ENCODE measurements at places on chromosomes 7 and 10.

- no peak for DNase-seq
Observed at GRCh38 chr7:91789086-91789485, 91.4 kb downstream of the MTERF1 start.

DNA sequence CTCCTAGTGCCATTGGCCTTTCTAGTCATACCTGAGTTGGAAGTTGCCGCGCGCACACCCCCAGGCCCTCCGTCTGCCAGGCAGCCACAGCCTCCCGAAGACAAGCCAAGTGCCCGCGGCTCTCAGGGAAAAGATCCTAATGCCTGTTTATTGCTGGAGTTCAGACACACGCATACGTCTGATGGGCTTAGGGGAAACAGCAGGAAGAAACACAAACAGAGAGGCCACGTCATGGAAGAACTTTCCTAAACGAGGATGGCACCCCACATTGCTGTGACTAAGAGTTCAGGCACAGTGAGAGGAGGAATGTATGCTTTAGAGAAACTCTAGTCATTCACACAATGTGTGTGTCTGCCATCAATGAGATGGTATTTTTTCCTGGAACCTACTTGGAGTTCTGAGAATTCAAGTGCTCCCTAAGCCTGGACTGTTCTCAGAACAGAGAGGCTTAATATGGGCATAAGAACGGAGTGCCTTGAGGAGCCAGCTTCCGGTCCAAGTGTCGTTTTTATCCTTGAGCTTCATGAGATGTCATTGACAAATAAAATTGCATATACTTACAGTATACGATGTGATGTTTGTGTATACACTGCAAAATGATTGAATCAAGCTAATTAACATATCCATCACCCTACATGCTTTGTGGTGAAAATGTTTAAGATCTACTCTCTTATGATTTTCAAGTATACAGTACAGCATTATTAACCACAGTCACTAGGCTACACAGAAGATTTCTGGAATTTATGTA lies 11.6 kb upstream of the RBP3 start:
- DNase-seq, result no peak

GRCh38 chr10:112535531-112535951 lies 88.5 kb downstream of the VTI1A start:
- no peak for DNase-seq

DNA sequence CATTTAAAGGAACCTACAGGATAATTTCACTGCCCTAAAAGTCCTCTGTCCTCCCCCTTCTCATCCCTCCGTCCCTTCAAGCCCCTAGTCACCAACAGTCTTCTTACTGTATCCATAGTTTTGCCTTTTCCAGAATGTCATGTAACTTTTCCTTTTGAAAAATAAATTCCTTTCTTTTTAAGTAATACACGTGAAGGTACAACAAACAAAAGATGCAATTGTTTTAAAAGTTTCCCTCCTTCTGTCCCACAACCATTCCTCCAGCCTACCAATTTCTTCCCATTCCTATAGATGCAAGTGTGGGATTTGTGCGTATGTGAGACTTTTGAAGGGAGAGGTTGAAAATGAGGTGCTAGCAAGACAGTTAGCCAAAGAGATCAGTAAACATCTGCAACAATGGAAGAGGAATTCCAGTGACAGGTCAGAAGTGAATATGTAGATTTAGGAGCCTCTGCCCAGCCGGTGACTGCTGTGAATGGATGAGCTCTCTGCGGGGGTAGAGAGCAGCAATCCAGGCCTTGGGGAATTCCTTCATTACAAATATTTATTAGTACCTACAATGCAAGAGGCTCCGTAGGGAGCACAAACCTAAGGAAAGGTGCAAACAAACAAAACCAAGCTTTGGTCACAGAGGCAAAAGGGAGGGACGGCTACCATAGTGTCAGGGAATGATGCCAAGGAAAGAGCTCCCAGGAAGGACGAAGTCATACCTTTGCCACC lies 243.6 kb downstream of the SKIDA1 start:
- DNase-seq, result no peak

GRCh38 chr7:1395211-1396070 lies 63.8 kb downstream of the MICALL2 start:
- no peak for DNase-seq

DNA sequence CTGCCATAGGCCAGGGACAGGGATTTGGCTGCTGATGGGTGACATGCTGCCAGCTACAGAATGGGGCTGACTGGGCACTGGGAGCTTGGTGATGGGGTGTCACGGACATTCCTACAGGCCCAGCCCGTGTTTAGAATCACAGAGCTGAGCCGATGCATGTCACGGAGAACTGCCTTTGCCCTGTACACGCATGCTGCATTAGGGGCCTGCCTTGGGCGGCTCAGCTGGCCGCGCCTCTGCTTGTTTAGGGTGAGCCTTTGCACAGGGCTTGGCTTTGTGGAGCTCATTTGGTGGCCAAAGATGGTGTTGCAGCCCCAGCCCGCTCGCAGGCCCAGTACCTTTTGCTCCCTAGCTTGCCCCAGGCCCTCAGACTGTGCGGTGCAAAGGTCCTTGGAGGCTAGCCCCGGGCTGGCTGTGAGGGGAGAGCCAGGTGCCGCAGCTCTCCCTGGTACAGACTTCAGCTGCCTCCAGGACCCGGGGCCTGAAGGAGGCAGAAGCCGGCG lies 108.4 kb upstream of the BTBD16 start:
- no peak for DNase-seq

DNA sequence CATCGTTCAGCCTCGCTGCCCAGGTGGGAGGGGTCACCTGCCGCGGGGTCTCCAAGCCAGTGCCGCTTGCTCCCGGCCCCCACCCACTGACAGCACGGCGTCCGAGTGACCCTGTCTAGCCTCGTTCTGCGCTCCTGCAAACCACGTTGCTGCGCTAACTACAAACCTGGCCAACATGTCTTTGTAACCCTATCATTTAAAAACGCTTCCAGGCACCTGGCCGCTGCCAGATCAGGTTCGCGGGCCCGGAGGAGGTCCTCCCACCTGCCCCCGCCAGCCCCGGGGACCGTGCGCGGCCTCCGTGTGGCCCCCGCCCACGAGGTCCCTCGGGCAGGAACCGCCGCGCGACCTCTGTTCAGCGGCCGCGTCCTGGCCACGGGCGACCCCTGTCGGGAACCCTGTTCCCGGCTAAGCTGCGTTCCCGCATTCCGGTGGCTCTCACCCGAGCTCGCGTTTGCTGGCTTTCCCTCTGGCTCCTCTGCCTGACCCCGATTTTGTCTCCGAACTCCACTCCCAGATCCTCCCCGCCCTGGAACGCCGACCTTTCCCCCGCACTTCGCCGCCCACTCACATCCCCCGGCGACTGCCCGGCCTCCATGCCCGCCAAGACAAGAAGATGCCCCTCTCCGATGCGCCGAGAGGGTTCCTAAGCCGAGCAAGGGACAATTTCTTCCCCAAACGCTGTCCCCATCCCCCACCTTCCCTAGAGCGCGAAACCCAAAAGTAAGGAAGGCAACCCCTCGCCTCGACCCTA lies 2.4 kb downstream of the SFMBT2 start:
- DNase-seq, result no peak

- no peak for DNase-seq
Observed at GRCh38 chr10:127405221-127405620, 143.9 kb upstream of the NPS start.

DNA sequence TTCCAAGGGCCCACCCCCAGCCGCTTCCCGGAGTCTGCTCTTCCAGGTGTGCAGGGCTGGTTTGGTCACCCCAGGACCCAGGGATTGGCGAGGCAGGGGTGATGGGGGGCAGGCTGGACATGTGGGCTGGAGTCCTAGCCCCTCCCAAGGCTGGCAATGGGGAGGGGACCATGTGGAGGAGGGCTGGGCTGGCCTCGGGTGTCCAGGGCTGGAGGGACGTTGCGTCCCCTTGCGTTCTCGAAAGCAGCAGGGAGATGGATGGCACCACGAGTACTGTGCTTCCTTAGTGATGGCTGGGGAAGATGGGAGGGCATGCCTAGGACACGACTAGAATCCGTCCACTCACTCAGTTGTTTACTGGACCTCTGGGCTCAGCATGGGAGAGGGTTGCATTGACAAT lies 532.5 kb upstream of the FOXK1 start:
- no peak for DNase-seq

DNA sequence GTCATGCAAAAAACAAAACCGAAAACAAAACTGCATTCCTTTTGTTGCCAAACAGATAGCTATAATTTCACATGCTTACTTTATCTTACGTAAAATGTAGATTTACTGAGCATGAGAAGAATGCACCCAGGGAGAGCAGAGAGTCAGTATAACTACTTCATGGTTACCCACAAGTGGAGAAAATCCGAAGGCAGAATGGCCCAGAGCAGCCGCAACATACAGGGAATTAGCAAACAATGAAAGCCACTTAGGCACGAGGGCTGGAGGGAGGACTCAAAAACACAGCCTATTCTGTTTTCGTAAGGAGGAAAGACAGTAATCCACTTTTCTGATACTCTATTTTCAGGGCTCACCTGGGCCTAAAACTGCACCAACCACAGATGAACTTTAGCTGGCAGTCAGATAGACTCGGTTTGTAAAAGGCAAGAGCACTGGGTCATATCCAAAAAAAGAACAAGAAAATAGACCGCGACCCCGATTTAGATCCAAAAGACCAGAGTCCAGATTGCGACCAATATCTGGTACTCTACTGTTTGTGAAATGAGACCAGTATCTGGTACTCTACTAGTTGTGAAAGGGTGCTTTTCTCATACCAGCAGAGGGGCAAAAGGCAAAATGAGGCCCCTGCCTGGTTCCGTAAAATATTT lies 1.3 kb downstream of the ITPRIP start:
- no peak for DNase-seq

DNA sequence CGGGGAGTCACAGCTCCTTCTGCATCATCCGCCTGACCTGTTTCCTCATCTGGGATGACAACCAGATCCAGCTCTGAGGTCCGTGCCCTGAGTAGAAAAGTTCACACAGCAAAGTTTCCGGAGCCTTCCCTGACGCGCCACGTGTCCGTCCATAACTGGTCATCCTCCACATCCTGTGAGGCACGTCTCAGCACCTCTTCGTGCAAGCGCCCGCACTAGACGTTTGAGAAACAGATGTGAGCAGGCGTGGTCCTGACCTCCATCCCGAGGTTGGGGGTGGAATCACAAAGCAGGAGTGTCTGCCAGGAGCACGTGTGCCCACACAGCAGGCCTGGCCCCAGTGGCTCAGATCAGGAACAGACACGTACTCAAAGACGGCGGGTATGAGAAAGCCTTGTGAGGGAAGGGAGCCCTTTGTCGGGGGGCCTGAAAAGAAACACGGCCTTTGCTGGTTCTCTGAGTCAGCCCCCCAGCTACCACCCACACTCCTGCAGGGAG lies 520.8 kb downstream of the DNAJB6 start:
- no peak for DNase-seq

DNA sequence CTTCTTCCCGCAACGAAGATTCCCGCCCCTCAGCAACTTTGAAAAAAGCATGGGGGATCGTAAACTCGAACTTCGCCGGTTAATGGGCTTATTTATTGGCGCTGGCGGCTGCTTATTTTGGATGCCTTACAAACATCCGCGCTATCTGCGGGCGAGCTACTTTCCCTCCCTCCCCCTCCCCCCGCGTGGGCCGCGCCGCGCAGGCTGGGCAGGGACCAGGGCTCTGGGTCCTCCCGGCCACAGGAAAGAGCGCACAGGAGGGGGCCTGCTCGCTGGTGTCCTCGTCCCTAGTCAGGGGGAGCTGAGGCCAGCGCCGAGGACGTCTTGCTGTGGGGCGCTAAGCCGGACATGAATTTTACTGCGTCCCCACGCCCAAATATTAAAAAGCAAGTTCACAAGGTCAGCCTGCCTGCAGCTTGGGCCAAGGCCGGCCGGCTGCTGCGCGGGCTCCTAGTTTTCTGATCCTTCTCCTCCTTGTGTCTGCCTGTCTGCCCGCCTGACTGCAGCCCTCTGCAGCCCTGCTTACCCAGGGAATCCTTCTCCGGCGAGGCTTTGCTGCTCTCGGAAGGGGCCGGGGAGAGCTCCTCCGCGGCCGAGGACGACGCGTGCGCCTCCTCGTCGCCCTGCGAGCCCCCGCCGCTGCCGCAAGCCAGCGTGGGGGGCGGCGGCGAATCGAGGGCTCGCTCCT lies 1.2 kb downstream of the HOXA10 start:
- no peak for DNase-seq

DNA sequence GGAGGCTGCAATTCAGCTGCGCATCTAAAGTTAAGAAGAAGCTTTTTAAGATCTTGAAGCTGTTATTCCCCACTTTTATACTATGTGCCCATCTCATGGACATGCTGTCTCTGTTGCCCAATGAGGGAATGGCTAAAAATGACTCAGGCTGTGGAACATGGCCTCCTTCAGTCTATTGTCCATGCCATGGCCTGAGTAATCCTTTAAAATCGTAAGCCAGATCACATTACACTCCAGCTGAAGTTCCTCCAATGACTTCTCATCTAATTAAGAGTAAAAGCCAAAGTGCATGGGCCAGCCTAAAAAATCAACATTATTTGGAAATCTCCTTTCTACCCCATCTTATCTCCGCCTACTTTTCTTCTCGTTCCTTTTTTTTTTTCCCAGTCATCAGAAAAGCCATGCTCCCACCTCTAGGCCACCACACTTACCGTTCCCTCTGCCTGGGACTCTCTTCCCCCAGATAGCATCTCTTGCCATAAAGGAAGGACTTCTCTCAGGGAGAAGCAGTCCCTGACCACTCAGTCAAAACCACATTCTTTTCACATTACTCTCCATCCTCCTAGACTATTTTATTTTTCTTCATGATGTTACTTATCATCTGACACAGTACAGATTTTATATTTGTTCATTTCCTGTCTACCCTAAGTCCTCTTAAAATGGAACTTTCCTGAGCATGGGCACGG lies 337.4 kb downstream of the PRPF18 start:
- DNase-seq, result no peak

GRCh38 chr10:58282615-58283014 lies 13.7 kb downstream of the CISD1 start:
- no peak for DNase-seq

DNA sequence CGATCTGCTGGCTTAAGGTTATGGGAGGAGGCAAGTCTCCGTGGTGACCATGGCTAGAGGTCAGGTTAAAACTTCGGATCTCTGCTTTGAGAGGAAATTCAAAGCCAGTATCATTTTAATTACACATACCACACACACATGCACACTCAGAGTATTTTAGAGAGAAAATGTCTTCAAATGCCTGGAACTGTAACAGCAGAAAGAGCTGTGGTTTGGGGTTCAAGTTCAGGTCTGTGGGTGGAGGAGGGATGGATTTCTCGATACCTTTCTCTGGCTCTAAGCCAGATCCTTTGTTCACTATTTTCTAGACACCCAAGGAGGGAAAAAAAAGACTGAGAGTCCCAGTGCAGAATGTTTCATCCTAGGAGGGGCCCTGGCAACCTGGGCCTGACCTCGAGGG lies 32.5 kb downstream of the ARL3 start:
- no peak for DNase-seq

Data from HCT116 (cell line).